ENCODE measurements at places on chromosomes 5 and 9.

- no peak for DNase-seq
These were observed 350.7 kb upstream of the TLE4 start for GRCh38 chr9:79221084-79221483.

- DNase-seq = no peak
These were observed 1.4 kb downstream of the MLLT3 start for GRCh38 chr9:20620650-20621470.

- no peak for DNase-seq
These were observed 134.4 kb upstream of the ABCA1 start for GRCh38 chr9:105062222-105062855.

DNA sequence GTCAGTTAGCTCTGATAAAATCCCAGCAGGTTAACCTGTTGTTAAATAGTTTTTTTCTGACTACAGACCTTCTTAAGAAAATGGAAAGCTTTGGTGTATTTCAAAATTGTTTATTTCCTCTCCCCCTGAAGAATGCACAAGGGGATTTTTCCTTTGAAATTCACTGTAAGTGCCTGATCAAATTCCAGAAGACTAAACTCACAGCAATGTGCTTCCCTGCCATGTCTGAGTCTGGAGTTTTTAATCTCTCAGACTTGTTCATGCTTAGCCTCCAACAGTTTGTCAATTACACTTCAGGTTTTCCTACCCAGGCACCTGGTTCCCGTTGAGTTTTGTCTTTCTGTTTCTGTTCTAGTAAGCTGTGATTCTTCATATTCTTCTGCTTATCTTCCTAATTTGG lies 961.6 kb upstream of the CDH18 start:
- DNase-seq = no peak

- no peak for DNase-seq
These were observed 139.2 kb downstream of the GABBR2 start for GRCh38 chr9:98569491-98569890.

DNA sequence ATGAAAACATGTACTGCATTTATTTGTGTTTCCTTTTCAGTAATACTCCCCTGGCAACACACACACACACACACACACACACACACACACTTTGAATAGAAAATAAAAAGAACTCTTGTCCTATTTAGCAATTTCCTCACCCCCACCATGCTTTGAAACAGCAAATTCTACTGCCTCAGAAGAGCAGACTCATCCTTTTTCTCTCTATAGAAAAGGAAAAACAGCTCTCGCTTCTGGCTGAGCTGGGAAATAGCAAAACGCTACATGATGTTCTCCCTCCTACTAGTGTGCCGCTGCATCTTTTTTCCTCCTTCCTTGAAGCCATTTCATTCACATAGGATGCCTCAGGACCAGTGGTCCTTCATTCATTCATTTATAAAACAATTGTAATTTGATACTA lies 453.6 kb downstream of the CSNK1G3 start:
- DNase-seq = no peak

DNA sequence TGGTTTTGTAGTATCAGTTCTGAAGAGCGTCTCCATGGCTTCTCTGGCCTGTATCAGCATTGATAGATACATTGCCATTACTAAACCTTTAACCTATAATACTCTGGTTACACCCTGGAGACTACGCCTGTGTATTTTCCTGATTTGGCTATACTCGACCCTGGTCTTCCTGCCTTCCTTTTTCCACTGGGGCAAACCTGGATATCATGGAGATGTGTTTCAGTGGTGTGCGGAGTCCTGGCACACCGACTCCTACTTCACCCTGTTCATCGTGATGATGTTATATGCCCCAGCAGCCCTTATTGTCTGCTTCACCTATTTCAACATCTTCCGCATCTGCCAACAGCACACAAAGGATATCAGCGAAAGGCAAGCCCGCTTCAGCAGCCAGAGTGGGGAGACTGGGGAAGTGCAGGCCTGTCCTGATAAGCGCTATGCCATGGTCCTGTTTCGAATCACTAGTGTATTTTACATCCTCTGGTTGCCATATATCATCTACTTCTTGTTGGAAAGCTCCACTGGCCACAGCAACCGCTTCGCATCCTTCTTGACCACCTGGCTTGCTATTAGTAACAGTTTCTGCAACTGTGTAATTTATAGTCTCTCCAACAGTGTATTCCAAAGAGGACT lies 1.5 kb downstream of the GPR21 start:
- no peak for DNase-seq

DNA sequence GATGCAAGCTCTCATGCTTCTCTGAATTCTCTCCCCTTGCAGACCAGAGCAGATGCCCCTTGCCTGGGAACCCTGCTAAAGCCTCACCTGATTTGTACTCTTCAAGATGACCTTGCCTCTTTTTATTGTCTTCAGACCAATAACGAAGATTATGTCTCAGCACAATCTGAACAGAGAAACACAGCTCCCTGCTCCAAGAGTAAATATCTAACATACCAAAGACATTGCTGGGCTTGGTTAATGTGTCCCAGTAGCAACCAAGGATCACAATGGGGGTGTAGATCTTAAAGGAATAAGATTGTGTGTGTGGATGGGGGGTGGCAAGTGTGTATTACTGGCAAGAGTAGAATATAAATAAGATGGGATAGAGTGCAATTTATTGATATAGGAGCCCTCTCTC lies 67.6 kb upstream of the LHFPL2 start:
- no peak for DNase-seq

All from AG04450 (cell line).